Stimulated activated CD8-positive, alpha-beta memory T cell treated with anti-CD3 and anti-CD28 coated beads, Interleukin-15, amount 100 ng/mL, for 4 hours (primary cell): ENCODE measurements at places on chromosomes 7 and 10.

GRCh38 chr10:71288461-71288860 lies 30.6 kb upstream of the SLC29A3 start:
- no peak for DNase-seq

GRCh38 chr10:15166325-15166724 lies 2.2 kb downstream of the NMT2 start:
- DNase-seq: no peak

- DNase-seq: peak; percentile 4
Measured at GRCh38 chr7:23106057-23106822, 655 bp downstream of the KLHL7 start.

GRCh38 chr7:134778941-134779740 lies at the start of gene CALD1:
CALD1 (plus strand) TSS chr7:134779634; CDS start chr7:134867734, 88,100 bp downstream.
- DNase-seq: no peak

- DNase-seq: no peak
Measured at GRCh38 chr7:128201690-128202085, 39.4 kb upstream of the LEP start.

DNA sequence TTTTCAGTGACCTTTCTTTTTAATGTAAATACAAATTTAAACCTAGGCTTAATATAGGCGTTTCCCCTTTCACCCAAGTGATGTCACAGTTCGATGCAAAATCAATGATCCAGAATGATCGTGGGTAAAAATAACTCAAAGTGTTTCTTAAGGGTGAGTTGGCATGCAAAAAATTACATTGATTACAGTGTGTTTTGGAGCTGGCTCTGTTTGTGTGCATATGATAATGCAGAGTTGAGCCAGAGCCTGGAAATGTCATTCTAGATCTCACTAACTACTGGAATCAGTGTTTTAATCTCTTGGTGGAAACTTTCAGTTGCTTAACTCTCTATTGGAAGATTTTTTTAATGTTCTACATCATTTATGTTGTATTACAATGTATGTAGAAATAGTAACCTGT lies 72.5 kb upstream of the MXI1 start:
- DNase-seq: no peak

DNA sequence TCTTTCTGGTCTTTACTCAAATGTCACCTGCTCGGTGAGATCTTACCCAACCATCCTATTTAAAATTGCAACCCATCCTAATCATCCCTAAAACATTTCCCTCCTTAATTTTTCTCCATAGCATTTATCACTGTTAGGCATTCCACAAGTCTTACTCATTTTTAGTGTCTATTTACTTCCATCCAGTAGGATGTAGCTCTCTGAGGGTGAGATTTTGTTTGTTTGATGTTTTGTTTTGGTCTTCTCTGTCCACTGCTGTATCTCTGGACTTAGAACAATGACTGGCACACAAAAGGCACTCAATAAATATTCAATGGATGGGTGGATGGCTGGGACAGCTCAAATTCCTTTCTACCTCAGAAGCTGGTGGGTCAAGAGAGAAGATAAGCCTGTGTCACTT lies 15.8 kb upstream of the DUSP5 start:
- no peak for DNase-seq

DNA sequence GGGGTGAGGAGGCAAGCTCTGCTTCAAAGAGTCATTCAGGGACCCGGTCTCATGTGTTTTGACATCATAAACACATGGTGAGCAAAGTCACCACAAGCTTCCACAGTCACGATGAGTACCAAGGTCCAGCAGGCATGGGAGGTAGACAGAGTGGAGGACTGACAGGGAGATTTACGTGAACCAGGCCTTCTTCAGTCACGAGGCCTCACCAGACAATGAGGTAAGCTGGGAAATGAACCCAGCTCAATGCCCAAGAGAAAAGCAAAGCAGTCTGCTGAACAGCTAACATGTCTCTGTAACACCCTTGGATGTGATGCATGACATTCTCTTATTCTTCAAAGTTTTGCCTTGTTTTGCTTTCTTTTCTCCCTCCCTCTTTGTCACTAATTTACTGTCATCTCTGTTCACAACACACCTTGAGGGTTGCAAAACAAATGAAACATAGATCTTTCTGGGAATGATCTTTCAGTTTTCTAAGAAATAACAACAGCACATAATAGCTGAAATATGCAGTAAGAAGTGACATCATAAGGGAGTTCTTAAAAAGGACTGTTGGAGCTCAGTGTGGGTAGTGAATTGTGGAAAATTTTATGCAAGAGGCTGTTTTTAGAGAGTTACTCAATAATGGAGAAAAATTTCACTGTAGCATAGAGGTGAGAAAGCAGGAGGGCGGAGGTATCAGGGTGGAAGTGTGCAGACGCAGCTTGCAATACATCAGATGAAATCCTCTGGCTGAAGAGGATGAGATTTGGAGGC lies 9.0 kb downstream of the PPP1R17 start:
- no peak for DNase-seq

GRCh38 chr10:89887830-89888229 lies 186.4 kb downstream of the KIF20B start:
- DNase-seq: no peak

- DNase-seq: no peak
Measured at GRCh38 chr10:91787810-91788209, 10.4 kb upstream of the TNKS2 start.

DNA sequence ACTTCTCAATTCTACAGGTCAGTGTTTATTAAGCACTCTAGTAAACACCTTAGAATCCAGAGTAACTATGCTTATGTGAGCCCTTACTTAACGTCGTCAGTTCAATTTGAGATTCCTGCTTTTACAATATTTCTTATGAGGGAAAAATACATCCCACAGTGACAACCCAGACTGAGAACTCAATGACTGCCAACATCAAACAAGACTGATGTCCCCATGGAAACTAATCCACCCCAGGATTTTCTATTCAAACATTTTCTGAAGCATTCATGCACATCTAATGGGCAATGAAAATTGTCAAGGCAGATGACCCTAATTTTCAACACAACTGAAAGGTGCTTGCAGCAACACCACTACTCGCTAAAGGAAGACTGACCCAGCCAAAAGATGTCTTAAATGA lies 67.0 kb downstream of the ATE1 start:
- no peak for DNase-seq

- DNase-seq: no peak
Measured at GRCh38 chr7:94649450-94649849, 6.5 kb downstream of the SGCE start.

DNA sequence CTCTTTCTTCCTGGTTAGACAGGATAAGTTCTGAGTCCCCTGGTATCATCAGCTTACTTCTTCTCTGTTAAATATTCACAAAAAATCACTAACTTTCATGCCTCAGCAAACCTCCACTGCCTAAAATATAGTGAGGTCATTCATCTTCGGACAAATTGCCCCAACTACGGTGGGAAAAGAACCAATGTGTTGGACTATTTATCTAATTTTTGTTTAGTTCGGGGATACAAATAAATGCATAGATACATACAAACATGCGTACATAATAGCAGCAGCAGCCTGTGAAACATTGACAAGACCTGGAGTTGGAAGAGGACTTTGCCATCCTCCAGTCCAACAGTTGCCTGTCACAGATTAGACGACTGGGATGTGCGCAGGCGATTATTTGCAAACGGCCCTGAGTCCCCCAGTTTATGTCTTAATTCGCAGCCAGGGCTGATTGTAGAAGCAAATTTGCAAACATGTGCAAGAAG lies 51.5 kb downstream of the EGFR start:
- no peak for DNase-seq

DNA sequence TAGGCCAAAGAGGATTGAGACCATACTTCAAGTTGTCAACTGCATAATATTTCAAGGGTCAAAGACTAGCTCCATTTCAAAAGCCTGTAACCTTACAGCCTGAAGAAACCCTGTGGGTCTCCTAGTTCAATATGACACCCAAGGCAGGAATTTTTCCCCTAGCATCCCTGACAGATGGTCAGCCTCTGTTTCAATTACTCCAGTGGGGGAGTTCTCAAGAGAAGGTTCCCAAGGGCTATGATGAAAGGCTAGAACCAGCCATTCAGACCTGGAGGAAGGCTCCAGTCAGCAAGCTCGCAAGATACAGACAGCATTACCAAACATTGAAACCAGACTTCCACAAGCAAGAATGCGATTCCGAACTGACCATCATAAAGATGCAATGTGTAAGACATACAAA lies 1.6 kb downstream of the HTR7 start:
- no peak for DNase-seq

- DNase-seq: no peak
Measured at GRCh38 chr7:66193146-66193725, 11.9 kb upstream of the TPST1 start.

- DNase-seq: no peak
Measured at GRCh38 chr7:81331061-81332018, 412.5 kb upstream of the SEMA3C start.

- DNase-seq: no peak
Measured at GRCh38 chr7:2231992-2232765, 566 bp downstream of the MAD1L1 start.

GRCh38 chr10:118534136-118534535 lies 61.3 kb downstream of the PRLHR start:
- no peak for DNase-seq

DNA sequence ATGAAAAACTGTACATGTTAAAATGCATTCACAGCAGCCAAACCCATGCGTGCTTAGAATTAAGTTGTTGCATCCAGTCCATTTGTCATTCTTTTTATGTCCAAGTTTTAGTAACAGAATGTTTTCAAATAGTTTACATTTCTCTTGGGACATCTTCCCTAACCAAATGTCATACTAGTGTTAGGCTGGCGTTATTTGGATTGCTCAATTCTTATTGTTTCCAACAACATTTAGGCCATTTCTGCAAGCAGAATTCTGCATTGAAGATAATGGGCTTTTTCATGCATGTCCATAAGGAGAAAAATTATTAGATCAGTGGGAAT lies 203.0 kb downstream of the HIBADH start:
- DNase-seq: no peak

DNA sequence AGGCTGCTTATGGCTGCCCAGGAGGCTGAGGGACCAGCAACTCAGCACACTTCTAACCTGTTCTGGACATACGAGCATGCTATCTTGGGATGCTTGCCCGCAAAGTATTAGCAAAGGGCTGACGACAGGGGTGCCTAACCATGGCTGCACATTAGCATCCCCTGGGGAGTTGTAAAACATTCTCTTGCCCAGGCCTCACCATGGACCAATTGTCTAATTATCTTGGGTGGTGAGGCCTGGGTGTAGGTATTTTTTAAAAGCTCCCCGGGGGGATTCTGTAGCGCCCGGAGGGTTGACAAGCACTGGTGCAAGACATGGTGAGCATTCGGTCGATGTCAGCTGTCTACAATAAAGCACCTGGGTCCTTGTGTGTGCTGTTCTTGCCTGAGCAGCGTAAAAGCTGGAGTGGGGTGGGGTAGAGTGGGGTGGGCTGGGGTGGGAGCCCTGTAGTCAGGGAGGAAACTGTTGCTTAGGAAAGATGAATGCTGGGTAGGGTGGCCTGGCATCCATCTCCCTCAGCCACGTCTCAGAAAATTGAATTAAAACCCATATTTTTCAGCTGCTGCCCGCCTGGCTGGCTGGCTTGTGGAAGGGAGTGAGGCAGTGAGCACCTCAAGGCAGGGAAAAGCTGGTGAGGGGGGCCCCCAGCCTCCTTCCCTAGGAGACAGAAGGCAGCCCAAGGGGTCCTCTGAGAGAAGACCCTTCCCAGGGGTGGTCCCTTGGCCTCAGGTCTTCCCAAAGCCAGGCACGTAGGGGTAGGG lies 2.9 kb upstream of the ADCYAP1R1 start:
- no peak for DNase-seq

DNA sequence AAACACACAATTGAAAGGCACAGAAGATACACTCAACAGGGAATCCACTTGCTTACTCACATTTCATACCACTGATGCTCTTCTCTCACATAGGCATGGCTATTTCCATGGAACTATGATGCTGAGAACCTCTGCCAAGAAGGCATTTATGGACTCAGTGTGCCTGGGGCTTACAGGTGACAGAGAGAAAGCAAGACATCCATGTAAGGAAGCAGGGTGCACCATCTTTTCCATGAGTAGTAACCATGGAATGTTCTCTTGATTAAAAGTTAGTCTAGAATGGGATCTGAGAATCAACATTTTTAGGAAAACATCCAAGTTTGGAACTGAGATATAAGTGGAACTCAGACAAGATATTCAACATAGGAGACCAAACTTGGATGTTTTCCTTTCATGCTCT lies 52.5 kb upstream of the MACC1 start:
- DNase-seq: no peak

- no peak for DNase-seq
Measured at GRCh38 chr10:133608855-133609254, 17.7 kb downstream of the FRG2B start.

DNA sequence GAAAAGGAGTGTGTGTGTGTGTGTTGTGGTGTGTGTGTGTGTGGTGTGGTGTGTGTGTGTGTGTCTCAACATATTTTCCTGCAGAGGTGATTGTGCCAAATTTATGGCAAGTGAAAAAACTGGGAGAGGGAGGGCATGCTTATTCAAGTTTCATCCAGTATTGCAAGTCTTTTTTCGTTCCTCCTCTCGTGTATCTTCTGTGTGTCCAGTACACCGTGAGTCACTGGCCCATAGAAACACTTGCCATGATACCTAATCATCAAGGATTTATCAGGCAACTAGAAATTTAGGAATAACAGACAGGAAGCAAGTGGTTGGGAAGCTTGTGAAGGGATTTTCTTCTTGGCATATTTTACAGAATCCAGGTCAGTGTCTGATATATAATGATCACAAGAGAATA lies 820.5 kb downstream of the GATA3 start:
- no peak for DNase-seq
